ENCODE measurements at places on chromosomes 16 and 17.

DNA sequence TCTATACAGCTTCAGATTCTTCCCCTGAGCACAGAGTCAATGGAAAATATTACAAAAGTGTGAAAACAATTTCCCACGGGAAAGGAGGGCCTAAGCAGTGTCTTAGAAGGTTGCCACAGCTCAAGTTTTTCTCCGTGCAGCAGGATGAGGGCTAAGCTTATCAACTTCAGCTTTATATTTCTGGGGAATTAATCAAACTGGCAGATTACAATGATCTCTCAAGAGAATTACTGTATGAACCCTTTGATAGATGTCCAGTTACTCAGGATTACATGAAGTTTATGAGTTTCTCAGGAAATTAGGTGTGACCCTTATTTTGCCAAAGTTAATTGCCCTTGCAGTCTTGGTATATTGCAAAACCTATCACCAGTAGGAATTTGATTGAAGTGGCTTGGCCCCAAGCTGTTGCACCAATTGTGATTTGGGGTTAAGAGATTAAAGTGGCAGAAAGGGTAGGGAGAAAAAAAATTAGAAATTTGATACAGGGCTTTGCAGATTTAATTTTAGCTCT is 298.4 kb downstream of the MAP2K6 start:
- DNase-seq, result peak; percentile 14

DNA sequence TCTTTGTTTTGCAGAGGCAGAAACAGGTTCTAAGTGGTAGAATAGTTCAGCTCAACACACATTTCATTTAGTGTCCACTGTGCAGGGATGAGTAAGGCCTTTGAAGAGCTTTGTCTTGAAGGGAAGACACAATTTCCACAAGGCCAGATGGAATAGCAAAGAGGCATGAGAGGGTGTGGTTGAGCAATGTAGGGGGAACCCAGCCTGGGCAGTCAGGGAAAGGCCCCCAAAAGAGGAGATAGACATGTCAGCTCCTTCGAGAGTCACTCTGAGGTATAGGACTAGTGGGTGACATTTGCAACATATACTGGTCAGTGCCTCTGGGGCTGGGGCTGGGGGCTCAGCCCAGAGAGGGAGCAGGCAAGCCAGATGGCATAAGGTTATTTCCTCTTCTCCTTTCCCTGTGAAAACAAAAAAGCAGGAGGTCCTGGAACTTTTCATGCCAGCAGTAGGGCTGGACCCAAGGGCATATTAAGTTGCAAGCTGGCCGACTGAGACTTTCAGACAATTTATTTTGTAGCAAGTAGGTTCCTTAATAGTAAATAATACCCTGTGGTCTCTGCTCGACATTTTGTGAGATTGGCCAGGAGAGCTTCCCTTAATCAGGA is 7.1 kb downstream of the ALKBH5 start:
- DNase-seq, result no peak

DNA sequence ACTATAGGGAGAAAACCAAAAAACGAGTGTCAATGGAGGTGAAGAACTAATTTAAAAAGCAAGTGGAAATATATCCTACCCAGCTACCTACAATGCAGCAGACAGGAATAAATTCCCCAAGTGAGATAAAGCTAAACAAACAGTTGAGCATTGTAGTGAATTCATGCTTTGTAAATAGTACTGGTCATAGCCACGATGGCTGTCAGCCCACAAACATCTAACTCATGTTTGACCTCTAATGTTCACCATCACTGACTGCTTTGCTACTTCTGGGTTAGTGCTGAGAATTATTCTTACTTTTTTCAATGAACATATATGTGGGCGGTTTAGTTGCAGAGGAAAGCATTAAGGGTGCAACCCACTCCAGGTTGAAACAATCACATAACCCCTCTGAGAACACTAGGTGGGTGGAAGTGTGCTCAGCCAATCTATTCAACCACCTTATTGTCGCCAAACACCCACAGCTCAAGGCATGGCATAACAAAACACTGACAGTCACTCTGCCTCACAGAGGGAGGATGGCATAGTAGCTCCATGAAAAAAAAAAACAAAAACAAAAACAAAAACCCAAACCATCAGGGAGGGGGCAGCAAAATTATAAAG is 264.1 kb downstream of the ZFHX3 start:
- no peak for DNase-seq

DNA sequence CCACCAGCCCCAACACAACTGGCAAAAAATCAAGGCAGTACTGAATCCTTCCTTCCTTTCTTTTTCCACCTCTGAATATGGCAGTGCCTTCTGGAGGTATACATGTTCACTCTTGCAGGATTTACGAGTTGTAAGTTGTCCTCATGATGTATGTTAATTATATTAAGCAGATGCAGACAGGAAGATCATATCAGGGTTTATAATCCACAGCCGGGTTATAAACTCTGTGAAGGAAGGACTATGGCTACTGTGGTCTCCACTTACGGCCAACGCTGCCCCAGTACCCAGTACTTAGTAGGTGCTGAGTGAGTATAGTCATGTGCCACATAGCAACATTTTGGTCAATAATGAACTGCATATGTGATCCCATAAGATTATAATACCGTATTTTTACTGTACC is 19.6 kb upstream of the IRX5 start:
- no peak for DNase-seq
